ENCODE measurements at places on chromosomes 3 and 15. TPM values are rescaled to one million over a fixed set of nuclear protein-coding genes. Genes with fewer than 3 reads are reported as not detected.

GRCh38 chr3:166560253-166560652 lies 723.0 kb upstream of the BCHE start:
- no peak for DNase-seq

ERICH6 gene
- not detected for total RNA-seq

DNA sequence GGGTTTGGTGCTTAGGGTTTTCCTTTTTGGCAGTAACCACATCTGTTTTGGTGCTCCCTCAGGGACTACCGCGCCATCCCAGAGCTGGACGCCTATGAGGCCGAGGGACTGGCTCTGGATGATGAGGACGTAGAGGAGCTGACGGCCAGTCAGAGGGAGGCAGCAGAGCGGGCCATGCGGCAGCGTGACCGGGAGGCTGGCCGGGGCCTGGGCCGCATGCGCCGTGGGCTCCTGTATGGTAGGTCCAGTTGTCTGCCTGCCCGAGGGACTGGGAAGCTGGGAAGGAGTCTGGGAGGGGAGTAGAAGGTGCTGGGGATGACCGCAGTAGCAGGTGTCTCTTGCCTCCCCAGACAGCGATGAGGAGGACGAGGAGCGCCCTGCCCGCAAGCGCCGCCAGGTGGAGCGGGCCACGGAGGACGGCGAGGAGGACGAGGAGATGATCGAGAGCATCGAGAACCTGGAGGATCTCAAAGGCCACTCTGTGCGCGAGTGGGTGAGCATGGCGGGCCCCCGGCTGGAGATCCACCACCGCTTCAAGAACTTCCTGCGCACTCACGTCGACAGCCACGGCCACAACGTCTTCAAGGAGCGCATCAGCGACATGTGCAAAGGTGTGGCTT lies 6.4 kb downstream of the MCM2 start:
- DNase-seq = no peak

GRCh38 chr3:11159421-11159904 lies 5.2 kb downstream of the HRH1 start:
- no peak for DNase-seq

- no peak for DNase-seq
Measured at GRCh38 chr3:1288805-1289494, 196.1 kb downstream of the CNTN6 start.

GRCh38 chr3:59126446-59126845 lies 76.6 kb upstream of the CFAP20DC start:
- no peak for DNase-seq

SLC28A2 gene
- total RNA-seq = not detected

PARL gene
- 39.2 TPM for total RNA-seq

- DNase-seq = no peak
Measured at GRCh38 chr3:60758831-60759230, 492.4 kb downstream of the FHIT start.

DNA sequence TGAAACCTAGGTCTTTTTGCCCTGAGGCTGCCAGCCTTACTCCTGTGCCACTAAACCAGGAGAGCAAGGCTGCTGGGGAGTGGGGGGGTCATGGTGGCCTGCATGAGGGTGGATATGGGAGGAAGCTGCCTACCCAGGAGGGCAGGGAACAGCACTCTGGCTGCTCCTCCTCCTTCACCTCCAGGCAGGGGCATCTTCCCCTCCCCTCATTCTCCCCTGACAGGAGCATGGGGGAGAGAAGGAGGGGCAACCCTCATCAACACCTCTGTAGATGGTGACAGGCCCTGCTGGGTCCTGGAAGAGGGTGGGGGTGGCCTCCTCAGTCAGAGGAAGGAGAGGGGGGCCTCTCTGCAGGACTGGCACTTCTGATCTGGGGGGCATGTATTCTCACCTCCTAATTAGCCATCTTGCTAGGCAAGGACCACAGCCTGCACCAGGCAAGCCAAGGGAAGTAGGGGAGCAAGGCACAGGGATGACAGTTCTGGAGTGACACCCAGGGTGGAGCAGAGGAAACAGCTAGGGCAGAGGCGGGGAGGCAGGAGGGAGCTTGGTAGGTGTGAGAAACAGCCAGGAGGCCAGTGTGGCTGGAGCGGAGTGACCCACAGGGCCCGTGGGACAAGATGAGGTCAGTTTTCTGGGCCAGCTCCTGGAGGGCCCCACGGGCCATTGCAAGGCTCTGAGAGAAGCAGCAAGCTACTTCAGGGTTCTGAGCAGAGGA lies 4.9 kb downstream of the CCDC33 start:
- DNase-seq = no peak

GRCh38 chr3:171086914-171087313 lies 60.4 kb upstream of the SLC2A2 start:
- DNase-seq = no peak

TEX264 gene
- total RNA-seq = 45.0 TPM

- DNase-seq = no peak
Measured at GRCh38 chr3:194203482-194204041, 67.6 kb downstream of the HES1 start.

GRCh38 chr3:78697426-78697825 lies 1070.4 kb downstream of the ROBO1 start:
- DNase-seq = no peak

DNA sequence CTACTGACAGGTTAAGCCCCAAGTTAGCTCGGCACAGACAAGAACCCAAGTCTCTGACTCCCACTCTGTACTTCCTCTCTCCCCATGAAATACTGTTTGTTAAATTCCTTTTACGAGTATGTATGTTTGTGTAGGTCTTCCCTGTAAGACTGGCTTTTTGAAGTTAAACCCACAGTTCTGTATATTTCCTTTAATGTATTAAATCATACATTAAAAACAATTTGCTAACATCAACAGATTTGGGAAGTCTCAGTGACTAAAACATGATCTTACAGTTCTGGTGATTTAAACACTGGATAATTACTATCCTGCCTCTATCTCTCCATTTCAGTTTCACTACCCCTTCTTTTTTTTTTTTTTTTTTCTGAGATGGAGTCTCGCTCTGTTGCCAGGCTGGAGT lies 4.4 kb downstream of the CMTM6 start:
- DNase-seq = no peak

CNTN3 gene
- total RNA-seq = 2.1 TPM

- no peak for DNase-seq
Measured at GRCh38 chr3:111277226-111277625, 205.6 kb downstream of the NECTIN3 start.

DNA sequence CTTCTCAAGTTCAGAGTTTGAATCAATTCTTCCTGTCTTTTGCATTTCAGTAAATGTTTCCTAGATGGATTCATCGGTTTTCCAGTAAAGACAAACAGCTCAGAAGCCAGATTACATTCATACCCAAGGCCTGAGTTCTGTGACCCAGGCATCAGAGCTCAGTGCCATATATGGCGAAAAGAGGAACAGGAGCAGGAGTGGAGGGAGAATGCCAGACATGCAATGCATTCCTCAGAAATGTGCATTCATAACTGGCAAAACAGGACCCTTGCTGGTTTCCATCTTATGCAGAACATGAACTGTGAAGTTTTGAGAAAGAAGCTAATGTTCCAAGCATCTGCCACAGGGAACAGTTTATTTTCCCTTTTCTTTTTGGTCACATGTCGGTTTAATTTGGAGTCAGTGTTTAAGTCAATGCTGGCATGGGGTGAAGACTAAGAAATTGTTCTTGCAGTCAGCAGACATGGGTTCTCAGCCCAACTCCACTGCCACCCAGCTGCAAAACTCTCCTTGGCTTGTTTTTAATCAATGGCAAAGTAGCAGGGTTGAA lies 116.5 kb downstream of the LPP start:
- DNase-seq = no peak

- DNase-seq = no peak
Measured at GRCh38 chr3:74001436-74001835, 376.7 kb upstream of the PDZRN3 start.

GRCh38 chr3:136353461-136353860 lies 103.3 kb downstream of the PCCB start:
- DNase-seq = no peak
